ENCODE measurements at places on chromosomes 7 and 10.

DNA sequence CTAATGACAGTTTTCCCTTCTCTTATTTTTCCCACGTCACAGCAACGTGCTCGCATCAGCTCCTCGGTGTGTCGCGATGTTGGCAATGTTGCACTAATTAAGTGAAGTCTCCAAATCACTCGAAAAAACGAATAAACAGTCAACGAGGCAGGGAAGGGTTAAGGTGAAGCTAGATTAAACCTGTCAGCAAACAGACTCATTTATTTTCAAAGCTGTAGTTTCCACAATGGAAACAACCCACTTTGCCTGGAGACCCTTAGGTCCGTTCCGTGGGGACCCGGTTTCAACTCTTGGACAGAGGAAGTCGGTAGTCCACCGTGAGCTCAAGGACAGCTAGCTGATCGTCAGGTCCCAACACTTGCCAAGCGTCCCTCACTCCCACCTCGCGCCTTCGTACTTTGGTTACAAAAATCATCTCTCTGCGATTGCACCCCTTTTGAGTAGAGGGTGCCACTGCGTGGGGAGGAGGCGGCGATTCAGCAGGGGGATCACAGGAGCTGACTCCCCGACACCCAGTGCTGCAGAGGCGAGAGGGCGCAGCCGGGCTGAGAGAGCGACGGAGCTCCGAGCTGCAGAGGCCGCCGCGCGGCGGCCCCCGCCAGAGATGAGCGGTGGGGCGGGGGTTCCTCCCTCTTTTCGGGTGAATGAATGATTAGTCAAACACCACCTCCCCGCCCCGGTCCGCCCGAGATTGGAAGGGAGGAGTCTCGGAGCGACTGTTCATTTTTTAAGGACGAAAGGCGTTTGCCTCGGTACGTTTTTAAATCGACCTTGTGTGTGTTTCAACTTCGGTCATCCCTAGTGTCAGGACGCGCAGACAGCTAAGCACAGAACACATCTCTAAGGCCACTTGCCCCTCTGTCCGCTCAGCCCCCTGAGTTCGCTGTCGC is 1.3 kb upstream of the BMPER start:
- no peak for DNase-seq

DNA sequence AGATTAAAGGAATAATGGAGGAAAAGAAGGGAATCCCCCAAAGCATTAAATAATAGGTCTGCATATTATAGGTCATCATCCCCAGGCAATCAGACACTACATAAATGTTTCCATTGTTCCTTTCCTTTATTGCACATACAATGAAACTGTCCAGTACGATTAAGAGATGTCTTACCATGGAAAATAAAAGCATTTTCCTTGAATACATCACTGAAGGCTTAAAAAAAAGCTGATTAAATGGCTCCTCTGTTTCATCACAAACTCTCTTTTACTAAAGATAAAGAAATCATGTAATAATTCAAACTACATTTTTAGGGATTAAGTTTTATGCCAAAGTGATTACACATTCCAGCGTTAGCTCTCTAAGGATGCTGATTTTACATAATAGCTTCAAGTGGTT is 316.0 kb downstream of the AGMO start:
- no peak for DNase-seq

DNA sequence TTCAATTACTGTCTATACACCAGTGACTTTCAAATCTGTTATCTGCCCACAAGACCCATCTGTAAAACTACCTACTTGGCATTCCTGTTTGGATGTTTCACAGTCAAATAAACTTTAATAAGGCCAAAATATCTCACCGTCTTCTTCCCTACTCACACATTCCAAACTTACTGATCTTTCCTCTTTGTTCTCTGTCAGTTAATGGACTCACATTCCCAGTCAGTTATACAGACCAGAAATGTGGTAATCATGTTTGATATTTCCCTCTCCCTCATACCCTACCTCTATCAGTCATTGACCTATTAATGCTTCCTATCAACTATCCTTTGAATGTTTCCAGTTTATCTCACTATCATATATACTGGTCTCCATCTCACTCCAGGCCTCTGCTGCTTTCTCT is 28.5 kb upstream of the HDAC9 start:
- DNase-seq: no peak

GRCh38 chr7:85567983-85568382 is 381.1 kb upstream of the SEMA3D start:
- no peak for DNase-seq

- no peak for DNase-seq
Measured at GRCh38 chr10:115624448-115624847, 531.3 kb downstream of the ATRNL1 start.

GRCh38 chr7:115410972-115411686 is 489.2 kb downstream of the MDFIC start:
- DNase-seq: no peak

GRCh38 chr7:17099083-17099973 is 199.1 kb upstream of the AHR start:
- no peak for DNase-seq

DNA sequence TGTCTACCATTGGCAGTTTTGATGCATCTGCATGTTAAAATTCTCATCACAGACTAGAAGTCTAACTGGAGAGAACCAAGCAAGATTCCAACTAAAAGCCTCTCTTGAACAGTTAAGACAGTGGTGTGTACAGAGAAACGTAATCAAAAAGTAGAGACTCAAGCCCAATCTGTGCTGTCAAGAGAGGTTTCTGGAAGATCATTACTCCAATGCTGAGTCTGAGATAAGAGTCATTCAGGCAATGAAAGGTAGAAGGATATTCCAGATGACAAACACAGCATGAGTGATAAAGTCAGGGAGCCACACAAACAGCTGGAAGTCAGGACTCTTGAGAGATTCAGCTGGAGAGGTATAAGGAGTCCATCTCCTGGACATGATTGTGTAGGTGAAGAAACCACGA is 48.7 kb downstream of the IQUB start:
- DNase-seq: no peak

DNA sequence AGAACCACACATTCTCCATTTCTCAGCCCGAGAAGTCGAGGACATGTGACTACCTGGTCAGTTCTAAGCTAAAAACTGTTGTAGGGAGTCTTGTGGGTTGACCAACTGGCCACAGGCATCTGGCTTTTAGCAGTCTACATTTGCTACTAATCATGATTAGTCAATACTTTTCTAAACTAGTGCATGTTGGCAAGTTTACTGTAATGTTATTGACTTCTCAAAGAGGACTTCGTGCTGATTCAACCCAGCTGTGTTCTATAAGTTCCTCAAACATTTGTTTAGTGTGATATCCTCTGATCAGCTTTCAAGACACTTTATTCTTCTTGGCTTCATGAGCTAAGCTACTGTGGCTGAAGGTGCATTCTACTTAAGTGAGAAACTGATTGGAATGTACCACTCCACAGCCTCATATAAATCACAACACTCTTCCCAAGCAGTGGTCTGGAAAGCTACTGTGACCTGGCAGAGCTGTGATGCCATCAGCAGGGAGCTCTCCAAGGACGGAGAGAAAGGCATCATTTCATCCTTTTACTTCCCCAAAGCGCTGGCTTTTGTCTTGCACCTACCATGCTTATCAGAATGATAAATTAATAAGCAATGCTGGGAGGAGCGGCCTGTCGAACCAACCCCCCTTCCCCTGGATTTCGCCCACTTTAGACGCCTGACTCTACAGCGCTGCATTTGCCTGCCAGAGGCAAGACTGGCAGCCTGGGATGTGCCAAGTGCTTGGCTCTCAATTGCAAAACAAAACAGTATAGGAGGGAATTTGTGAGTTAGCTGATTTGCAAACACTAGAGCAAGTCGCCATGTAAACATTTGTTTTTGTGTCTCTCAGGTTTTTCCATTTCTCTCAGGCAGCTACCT is 206.7 kb upstream of the PLXNA4 start:
- DNase-seq: no peak

- peak; percentile 75 for DNase-seq
Measured at GRCh38 chr10:102352066-102352715, 43.3 kb upstream of the NFKB2 start.

- DNase-seq: no peak
Measured at GRCh38 chr7:40033826-40034225, 83.8 kb downstream of the CDK13 start.

DNA sequence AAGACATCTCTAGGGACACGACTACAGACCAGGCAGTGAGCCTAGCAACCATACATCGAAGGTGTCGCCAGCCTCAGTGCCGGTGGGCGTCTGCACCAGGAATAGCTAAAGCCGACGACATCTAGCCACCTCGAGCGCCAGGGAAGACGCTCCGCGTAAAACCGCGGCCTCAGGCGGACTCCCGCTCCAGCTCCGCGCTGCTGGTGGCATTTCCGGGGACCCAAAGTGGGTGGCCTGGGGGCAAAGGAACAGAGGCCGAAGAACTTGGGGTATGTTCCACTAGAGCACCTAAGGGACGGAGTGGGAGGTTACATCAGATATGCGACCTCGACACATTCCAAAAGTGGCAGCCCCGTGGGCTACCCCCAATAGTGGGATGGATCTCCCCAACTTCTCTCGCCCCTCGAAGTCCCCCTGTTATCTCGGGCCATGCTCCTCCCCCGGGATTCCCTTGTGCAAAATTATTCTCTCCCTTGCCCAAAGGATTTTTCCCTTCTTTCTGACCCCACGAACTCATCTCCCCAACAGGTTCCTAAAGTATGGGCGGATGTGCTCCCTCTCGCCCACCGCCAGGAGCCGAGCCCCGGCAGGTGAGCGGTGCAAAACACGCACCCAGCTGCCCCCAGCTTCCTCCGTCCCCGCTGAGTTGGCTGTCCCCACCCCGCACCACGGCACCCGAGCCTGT is 1.2 kb downstream of the KCNMA1 start:
- DNase-seq: no peak

- DNase-seq: no peak
Measured at GRCh38 chr7:131745390-131746248, 189.2 kb upstream of the PODXL start.

GRCh38 chr10:30422981-30423654 is 10.9 kb upstream of the MAP3K8 start:
- no peak for DNase-seq

GRCh38 chr7:84844771-84845170 is 342.1 kb downstream of the SEMA3D start:
- no peak for DNase-seq

DNA sequence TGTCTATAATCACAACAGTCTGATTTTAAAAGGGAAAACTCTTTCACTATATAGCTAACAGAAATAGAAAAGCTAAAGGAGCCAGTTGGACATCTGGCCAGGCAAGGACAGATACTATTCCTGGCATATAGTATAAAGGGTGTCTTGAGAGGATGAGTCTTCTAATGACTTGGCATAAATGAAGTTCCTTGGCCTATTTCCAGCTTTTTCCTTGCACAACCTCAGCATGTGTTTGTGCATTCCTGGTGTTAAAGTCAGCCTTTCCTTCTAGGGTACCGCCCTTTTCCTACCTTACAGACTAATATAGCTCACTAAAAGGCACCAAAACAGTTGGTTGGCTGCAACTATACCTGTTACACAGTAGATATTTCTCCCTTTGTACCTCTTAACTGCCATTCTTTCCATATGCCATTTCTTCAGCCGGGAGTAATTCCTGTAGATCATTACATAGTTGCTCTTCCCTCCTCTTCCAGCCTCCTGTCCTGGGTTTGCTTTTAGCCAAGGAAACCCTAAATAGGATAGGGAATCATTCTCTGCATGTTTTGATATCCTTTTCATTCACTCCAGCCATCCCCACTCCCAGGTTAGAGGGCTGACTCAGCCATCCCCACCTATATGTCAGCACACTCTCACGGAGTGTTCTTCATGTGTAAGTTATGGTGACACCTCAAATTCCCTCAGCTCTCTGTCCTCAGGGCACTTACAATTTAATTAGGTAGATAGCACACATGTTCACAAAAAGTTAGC is 102.1 kb upstream of the MDFIC start:
- DNase-seq: no peak

DNA sequence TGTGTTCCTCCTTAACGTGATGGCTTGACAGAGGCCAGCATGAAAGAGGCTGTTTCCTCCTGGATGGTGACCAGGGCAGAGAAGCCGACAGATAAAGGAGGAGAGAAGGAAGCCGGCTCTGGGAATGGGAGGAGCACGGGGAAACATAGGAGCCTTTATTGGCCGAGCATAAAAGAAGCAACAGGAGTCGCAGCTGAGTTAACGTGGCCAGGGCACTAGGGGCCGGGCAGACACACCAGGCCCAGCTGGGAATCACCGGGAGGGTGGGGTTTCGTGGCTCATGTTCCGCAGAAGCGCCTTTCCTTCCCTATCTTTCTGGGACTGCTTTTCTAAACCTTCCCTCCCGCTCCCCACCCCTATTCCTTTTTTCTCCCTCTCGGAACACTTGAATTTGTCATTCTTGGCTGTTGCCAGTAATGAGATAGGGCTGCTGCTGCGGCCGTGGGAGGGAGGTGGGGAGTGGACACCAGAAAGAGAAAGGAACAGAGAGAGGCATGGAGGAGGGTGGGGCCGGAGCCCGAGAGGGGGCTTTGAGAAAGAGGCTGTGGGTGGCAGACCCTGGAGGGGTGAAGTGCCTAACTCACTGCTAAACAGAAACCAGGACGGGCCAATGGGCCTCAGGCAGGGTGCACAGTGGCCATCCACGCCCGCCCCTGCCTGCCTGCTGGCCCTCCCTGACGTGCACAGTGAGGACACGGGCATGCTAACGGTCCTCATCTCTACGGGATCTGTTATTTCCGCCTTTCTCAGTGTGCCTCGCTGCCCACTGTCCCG is 65.2 kb downstream of the COL13A1 start:
- DNase-seq: no peak

DNA sequence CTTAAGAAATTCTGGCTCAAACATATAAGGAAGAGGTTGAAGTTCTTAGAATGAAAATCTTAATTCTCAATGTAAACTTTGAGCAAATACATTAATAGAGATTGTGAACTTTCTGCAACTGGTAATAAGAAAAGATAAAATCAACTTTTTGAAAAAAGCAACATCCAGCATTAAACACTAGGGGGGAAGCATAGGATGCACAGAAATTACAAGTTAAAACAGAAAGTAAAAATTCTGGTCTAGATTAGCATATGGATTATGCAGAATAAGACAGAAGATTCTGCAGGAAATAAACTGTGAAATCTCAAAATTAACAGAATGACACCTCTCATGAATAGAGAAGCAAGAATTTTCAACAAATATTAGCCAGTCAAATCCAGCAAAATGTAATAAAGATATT is 38.0 kb upstream of the CAV2 start:
- DNase-seq: no peak

GRCh38 chr10:23094786-23095403 is 484 bp upstream of the MSRB2 start:
- DNase-seq: no peak

DNA sequence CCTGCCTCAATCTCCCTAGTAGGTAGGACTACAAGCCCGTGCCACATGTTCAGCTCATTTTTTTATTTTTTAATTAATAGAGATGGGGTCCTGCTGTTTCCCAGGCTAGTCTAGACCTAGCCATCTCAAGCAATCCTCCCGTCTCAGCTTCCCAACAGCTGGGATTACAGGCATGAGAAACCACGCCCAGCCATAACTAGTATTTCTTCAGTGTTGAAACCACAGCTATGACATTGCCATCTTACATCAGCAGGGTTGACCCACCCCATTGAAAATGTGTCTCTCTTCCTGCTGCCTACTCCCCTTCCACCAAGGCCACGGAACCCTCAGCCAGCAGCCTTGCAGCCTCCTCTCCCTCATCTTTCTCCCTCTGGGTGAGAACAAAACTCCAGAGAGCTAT is 62.1 kb upstream of the ZNF746 start:
- DNase-seq: no peak

All from CD4-positive, alpha-beta T cell treated with Interleukin-15 for 4 hours (primary cell).